ENCODE measurements at places on chromosomes 7 and 10.

DNA sequence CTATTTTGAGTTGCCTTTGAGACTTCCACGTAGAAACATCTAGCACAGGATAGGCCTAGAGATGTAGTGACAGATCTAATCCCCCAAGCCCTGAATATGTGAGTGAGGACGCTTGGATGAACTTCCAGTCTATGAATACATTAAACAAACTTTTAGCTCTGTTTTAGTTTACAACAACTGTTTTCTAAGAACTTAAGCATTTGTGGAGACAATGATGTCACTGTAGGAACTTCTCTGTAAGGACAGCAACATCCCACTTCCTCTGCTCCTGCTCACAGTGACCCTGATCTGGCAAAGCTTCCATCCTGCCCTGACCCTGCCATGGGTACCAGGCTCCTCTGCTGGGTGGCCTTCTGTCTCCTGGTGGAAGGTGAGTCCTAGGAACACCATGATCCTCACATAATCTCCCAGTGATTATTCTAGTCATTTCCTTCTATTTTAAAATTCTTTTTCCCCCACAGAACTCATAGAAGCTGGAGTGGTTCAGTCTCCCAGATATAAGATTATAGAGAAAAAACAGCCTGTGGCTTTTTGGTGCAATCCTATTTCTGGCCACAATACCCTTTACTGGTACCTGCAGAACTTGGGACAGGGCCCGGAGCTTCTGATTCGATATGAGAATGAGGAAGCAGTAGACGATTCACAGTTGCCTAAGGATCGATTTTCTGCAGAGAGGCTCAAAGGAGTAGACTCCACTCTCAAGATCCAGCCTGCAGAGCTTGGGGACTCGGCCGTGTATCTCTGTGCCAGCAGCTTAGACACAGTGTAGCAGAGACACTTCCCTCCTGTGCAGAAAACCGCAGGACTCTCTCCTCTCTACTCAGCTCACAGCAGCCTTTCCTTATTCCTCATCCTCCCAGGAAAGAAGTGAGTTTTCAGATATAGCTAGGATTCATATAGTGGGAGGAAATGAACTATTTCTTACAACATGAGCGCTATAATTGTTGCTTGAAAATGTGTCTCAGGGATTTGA lies 194.4 kb upstream of the PRSS1 start:
- no peak for DNase-seq

- no peak for DNase-seq
Measured at GRCh38 chr7:128752251-128752650, 13.1 kb downstream of the CALU start.

DNA sequence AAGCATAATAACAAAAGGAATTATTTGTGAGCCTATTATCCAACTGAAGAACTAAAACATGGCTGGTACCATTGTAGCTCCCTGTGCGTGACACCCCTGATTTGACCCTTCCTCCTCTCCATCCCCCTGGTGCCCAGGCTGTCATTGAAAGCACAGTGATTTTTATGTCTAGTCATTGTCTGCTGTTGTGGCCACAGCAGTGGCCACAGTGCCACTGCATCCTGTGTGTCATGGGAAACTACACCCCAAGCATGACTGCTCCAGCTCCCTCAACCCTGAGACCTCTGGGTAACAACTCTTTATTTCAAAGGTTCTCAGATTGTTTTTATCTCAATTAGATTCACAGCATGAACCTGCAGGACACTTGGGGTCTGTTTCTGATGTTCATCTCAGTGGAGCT lies 52.0 kb downstream of the ERLIN1 start:
- DNase-seq, result no peak

DNA sequence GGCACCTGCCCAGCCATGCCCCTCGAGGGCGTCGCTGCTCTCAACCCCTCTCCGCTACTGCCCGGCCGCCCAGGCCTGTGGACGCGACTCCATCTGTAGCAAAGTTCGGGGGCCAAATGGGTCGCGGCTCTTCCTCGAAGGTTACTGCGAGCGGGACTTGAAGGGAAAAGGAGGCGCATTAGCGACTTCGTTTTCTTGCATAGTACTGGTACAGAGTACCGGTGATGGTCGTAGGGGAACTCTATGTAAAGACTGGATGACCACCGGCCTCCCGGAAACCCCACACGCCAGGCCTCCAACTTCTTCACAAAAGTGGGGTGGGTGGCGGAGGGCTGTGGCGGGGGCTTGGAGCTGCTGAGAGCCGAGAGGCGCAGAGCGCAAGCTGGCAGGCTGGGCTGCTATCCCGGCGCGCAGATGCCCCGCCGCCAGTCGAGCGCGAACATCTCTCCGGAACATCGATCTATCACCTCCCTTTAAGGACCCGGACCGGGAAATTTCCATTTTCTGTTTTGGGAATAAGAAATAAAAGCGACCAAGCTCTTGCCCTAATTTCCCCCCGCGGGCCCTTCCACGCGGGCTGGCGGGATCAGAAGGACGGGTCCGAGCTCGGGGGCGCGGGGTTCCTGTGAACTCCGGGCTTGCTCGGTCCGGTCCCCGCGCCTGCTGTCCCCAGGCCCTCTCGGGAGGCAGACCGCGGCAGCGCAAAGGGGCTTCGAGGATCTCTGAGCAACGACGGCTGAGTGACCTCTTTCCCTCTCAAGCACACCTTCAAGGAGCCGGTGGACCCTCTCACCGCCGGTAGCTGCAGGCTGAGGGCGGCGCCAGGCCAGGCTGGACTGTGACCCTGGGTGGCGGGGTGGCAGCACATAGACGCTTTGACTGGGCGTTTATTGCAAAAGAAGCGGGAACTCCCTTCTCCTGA lies 12.2 kb upstream of the FEZF1 start:
- no peak for DNase-seq

DNA sequence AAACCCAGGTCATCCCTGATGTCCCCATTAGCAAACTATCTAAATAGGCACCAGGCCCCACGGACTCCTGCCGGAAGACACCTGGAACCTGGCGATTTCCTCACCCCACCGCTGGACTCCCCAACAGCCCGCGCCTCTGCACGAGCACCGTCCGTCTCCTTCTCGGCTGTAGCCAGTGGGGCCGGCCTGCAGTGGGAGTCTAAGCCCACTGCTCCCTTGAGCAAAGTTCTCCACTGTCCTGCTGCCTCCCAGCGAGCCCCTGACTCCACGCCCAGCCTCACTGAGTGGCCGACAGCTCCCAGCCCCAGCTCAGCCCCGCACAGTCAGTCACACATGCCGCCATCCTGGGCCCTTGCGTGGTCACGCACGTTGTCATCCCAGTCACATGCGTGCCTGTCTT lies 211.3 kb upstream of the PPP2R2D start:
- no peak for DNase-seq

- no peak for DNase-seq
Measured at GRCh38 chr10:119207713-119208552, 562 bp downstream of the GRK5 start.

DNA sequence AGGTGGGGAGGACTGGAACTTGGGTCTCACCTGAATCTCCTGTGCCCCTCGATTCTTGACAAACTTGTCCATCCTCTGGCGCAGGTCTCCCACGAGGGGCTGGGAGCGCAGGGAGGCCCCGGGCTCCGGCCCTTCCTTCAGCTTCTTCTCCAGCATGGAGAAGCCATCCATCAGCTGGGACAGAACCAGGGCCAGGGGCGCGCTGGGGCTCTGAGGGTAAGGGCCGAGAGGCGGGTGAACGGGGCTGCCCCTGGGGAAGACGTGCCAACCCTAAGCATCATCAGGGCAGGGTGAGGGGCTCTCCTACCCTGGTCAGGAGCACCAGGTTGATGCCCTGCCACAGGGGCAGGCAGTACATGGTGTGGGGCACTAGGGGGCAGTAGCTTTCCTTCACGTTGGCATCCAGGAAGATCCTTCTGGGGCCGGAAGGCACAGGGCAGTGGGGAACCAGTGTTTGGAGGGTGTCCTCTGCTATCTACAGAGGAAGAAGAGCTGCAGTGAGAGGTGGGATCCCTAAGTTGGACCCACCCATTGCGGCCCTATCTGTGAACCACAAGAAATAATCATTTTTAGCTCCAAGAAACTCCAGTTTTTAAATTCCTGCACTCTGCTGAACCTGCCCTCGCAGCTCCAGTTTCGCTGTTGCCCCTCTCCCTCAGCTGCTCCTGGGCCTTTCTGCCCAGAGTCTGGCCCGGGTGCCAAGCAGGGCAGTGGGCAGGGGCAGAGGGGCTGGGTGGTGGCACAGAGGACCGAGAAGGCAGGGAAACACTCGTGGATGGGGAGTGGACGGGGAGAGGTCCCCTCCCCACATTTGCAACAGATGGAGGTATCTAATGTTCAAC lies 10.8 kb upstream of the PYROXD2 start:
- no peak for DNase-seq

GRCh38 chr7:46253520-46253919 lies 332.4 kb upstream of the IGFBP3 start:
- DNase-seq, result no peak

GRCh38 chr7:64774204-64774842 lies 19.9 kb upstream of the ZNF138 start:
- no peak for DNase-seq

- DNase-seq, result no peak
Measured at GRCh38 chr7:26620352-26620751, 244.0 kb downstream of the SKAP2 start.

GRCh38 chr10:29862923-29863614 lies 196.3 kb downstream of the JCAD start:
- no peak for DNase-seq

GRCh38 chr7:2606539-2606936 lies 25.2 kb upstream of the TTYH3 start:
- no peak for DNase-seq

DNA sequence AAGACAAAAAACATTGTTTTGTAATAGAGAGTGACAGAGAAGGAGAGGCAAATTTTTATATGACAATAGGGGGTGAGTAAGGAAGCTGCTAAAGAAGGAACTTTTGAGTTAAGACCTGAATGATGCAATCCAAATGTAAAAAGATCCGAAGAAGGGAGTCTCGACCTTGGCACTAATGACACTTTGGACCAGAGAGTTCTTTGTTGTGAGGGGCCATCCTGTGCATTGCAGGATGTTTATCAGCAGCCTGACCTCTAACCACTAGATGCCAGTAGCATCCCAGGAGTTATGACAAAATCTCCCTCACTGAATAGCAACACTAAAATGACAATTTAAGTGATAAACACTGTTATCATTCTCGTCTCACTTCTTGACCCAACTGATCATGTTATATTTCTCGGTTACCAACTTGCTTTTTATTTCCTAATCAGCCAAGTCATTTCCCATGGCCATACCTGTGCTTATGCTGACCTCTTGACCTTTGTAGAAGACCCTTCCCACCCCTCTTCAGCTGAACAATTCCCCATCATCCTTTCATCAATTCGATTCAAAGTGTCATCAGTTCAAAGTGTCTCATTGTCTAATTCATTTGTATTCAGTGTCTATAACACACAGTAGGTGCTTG lies 30.0 kb downstream of the DGKI start:
- DNase-seq, result no peak

DNA sequence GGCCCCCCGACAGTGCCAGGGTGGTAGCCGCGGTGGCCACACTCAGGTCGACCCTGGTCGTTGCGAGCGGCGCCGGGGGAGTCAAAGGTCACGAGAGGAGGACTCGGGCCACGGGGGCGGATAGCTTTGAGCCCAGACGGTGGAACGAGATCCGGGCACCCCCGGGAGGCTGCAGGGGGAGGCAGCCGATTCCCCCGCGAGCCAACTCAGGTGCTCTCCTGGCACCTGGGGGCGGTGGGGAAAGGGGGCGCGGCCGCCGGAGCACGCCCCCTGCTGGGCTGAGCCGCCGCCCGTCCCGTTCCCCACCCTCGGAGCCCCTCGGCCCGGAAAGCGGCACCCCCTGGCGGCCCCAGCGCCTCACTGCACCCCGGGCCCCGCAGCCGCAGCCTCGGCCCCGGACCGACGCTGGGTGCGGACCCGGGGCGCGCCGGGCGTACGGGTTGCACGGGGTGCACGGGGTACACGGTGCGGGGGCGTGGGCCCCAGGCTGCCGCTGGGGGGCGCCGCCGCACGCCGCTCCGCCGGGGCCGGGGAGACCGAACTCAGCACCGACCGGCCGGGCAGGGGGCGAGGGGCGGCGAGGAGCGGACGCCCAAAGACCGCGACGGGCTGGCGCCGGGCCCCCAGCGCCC lies 521 bp upstream of the NYAP1 start:
- peak; percentile 38 for DNase-seq

- no peak for DNase-seq
Measured at GRCh38 chr7:78218876-78219275, 420.3 kb downstream of the PHTF2 start.

DNA sequence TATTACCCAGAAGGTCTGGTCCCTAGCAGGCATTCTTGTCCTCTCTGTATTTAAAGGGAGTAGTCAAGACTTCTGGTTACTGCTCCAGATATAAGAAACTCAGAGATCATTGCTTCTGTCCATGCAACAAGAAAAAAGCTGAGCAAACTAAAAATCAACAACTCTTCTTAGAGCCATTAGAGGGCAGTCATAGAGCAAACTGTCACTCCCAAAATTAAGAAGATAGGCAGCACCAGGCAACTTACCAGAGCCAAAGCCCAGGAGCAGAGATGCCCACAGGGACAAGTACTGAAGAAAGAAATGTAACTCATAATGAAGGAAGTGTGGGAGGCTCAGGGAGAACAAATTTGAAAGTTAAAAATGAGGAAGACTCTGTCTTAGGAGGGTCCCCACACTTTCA lies 472.9 kb upstream of the COBL start:
- DNase-seq, result no peak

DNA sequence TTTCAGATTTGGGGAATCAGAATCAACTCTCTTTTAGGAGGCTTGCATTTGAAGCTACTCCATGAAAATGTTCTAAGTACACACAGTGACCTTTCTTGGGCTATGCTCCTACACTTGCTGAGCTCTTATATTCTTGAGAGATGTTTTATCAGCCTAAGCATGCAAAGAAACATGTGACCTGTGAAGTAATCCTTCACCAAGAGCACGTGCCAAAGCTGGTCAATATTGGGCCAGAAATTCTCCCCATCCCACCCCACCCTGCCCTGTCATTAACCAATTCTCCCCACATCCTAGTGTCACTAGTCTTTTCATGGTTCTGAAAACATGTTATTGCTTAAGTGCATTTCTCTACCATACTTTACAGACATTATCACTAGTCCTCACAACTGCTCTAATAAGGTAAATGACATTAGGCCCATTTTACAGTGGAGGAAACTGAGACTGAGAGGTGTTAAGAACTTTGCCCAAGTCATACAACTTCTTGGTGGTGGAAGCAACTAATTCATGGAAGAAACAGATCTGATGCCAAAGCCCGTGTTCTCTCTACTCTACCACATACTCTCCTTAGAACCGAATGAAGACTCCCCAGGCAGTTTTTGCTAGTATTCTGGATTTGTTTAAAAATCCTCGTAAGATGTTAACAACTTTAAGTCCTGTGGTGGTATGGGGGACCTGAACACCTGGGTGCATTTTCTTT lies 200.6 kb downstream of the PTEN start:
- DNase-seq, result no peak

Measured in NCI-H1105 (cell line).